ENCODE measurements at places on chromosomes 11 and 22.

GRCh38 chr11:43508511-43508918 lies 149.8 kb downstream of the TTC17 start:
- no peak overlapping the region for H3K27ac ChIP-seq
- no peaks in the 10 kb centered on the region for H3K27me3 ChIP-seq
- H3K36me3 ChIP-seq = no peaks in the 10 kb centered on the region
- H3K4me3 ChIP-seq = no peak overlapping the region
- DNase-seq = no peak
- no peaks in the 10 kb centered on the region for H3K4me1 ChIP-seq

DNA sequence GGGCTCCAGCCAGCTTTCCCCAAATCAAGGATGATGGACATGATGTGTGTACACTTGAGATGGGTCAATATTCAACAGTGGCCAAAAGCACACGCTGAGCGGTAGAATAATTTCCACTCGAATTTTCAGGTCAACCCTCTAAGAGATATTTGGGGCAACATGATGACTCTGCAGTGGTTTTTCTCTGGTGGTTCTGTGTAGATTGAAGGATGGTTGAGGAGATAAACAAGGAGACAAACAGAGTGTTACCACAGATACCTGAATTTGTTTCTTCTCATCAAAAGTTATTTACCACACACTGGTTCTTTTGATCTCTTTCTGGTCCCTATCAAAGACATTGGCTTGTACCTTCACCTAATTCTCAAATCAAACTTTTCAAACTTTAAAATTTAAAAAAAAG lies 242.0 kb downstream of the ETS1 start:
- peaks cover 71% of the 10 kb centered on the region for H3K4me1 ChIP-seq
- H3K27me3 ChIP-seq = no peaks in the 10 kb centered on the region
- H3K36me3 ChIP-seq = no peaks in the 10 kb centered on the region

GRCh38 chr11:86068951-86069407 lies at the start of gene PICALM:
Gene PICALM, minus strand, starts transcription at chr11:86069084. Its CDS starts 304 bp downstream, at chr11:86068780.
- peaks cover 17% of the 10 kb centered on the region for H3K4me1 ChIP-seq
- H3K27me3 ChIP-seq = no peaks in the 10 kb centered on the region
- peak within 1 kb of the TSS; percentile 82 for H3K27ac ChIP-seq
- peak within 1 kb of the TSS; percentile 85 for H3K4me3 ChIP-seq
- no peaks in the 10 kb centered on the region for H3K36me3 ChIP-seq
- DNase-seq = peak; percentile 97

- H3K27ac ChIP-seq = no peak overlapping the region
- H3K27me3 ChIP-seq = no peaks in the 10 kb centered on the region
- no peak overlapping the region for H3K4me3 ChIP-seq
- no peak for DNase-seq
Measured at GRCh38 chr22:39806109-39806508, 87.5 kb downstream of the ENTHD1 start.

- no peaks in the 10 kb centered on the region for H3K4me1 ChIP-seq
- no peak overlapping the region for H3K27ac ChIP-seq
- no peak for DNase-seq
- no peaks in the 10 kb centered on the region for H3K27me3 ChIP-seq
- H3K36me3 ChIP-seq = no peaks in the 10 kb centered on the region
Measured at GRCh38 chr11:83255366-83255765, 30.8 kb downstream of the CCDC90B start.

GRCh38 chr22:50004918-50005317 lies 7.6 kb downstream of the IL17REL start:
- no peak for DNase-seq
- H3K4me1 ChIP-seq = no peaks in the 10 kb centered on the region

DNA sequence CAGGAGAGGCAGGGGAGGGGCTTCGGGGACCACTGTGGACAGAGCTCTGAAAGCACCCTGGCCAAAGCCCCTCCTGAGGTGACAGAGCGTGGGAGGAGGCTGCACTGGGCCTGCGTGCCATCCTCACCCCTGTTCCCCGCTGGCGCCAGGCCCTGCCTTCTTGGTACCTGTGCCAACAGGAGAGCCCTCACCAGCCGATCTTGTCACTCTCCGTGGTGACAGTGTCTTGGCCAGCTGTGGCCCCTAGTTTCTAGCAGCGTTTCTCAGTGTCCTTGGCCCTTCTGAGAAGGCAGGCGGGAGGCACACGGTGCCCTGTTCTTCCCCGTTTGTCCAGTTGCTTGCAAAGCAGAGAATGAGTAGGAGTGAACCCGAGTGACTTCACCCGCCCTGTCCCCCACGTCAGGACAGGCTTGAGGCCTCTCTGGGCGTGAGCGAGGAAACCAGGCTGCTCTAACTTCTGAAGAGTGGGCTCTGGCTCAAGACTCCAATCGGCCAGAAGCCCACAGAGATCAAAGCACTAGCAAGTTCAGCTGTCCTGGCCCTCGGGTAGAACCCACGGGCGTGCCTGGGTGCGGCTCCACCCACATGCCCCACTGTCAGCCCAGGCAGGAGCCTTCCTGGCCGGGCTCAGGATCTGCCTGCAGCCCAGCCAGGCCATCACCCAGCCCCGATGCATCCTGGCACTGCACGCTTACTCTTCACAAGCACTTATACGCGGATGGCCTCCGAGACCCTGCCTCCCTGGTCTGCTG lies 60.2 kb upstream of the EMID1 start:
- H3K4me3 ChIP-seq = no peak overlapping the region
- no peaks in the 10 kb centered on the region for H3K27me3 ChIP-seq
- no peaks in the 10 kb centered on the region for H3K4me1 ChIP-seq
- no peak for DNase-seq

DNA sequence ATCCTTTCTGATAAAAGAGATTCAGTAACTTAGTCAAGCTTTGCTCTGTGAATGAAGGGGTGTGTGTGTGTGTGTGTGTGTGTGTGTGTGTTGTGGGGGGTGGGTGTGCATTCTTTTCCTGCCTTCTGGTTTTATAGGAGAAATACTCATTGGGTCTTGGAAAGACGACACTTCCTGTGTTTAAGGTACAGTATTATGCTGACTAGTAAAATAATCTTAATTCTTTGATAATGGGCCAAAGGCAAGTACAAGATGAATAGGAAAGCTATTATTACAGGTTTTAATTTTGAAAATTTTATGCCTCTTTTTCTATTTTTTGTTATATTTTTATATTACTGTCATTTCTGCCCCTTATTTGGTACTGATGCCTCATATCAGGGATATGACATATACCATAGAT lies 26.1 kb downstream of the HSD17B12 start:
- no peak overlapping the region for H3K4me3 ChIP-seq
- no peaks in the 10 kb centered on the region for H3K36me3 ChIP-seq
- no peak overlapping the region for H3K27ac ChIP-seq
- no peaks in the 10 kb centered on the region for H3K4me1 ChIP-seq
- no peaks in the 10 kb centered on the region for H3K27me3 ChIP-seq

DNA sequence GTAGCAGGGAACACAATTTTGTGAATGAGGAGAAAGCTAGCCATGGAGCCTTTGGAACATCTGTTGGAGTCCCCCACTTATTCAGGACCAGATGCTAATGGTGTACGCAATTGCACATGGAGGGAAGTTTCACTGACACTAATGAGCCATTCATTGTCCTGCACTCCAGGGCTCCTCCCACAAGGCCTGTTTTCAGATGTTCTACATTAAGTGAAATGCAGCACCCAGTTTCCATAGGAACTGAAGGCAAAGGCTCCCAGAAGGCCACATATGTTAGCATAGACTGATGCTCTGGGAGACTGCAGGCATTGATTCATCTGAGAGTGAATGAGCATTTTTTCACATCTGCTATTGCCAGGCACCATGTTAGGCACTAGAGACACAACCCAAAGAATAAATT lies 399.5 kb downstream of the ETS1 start:
- H3K4me1 ChIP-seq = peaks cover 20% of the 10 kb centered on the region
- H3K27me3 ChIP-seq = no peaks in the 10 kb centered on the region
- no peak for DNase-seq
- H3K4me3 ChIP-seq = no peak overlapping the region

GRCh38 chr11:35334385-35335090 lies 84.8 kb downstream of the SLC1A2 start:
- no peaks in the 10 kb centered on the region for H3K36me3 ChIP-seq
- H3K4me1 ChIP-seq = peaks cover 48% of the 10 kb centered on the region
- no peak for DNase-seq
- H3K27me3 ChIP-seq = no peaks in the 10 kb centered on the region
- H3K4me3 ChIP-seq = no peak overlapping the region

DNA sequence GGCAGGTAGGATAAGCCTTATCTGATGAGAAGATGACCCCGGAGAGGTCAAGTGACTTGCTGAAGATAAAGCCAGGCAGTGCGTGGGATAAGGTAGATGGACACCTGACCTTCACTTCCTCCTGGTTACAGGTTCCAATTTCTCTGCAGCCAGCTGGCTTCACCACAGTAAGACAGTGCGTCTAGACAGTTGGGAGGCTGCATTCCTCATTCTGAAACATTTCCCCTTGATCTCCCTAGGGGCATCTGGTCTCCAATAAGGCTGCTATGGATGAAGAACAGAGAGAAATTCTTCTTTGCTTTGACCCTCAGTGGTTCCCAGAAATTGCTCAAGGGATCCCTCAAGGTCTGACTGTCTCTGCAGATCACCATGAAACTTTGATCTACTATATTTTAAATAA lies 211.3 kb downstream of the MYO18B start:
- H3K4me1 ChIP-seq = no peaks in the 10 kb centered on the region
- H3K27me3 ChIP-seq = no peaks in the 10 kb centered on the region
- no peak for DNase-seq
- no peak overlapping the region for H3K4me3 ChIP-seq
- H3K36me3 ChIP-seq = no peaks in the 10 kb centered on the region

DNA sequence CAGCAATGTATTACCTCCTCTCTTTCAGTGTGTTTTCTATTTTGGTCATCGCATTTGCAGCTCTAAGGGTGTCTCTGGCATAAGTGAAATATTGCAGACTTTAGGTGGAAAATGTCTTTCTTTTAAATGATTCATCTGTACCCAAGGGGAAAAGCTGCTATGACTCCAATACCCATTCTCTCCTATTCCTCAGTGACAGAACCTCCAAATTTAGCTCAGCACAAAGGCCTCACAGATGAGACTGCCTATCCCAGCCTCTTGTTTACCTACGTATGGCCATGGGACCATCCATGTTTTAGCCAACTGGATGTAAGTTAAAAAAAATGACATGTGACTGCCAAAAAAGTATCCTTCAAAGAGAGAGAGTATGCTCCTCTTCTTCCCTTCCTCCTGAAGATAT lies 7.9 kb downstream of the MTMR2 start:
- no peaks in the 10 kb centered on the region for H3K27me3 ChIP-seq
- no peaks in the 10 kb centered on the region for H3K4me1 ChIP-seq
- no peak for DNase-seq

DNA sequence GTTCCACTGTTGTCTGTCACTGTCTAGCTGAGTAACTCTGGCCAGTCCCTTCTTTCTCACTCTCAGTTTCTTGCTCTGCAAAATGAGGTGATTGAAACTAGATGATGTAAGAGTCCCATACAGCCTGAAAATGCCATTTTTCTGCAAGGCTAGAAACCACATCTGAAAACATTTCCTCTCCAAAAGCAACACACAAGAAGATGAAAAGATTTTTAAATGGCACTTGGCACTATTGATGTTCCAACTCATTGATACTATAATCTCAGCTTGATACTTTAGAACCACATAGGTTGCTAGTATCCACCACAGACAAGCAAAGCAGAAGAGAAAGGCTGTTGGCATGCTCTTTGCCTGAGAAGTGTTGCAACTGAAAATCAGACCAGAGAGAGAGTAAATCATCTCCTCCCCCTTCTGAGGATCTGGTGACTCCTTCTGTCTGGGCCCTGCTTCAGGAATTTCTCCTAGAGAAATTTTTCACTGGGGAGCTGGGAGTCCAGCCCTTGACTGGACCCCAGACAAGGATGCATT lies 1217.9 kb downstream of the LRRC4C start:
- no peaks in the 10 kb centered on the region for H3K27me3 ChIP-seq
- no peak overlapping the region for H3K4me3 ChIP-seq
- DNase-seq = no peak
- H3K4me1 ChIP-seq = no peaks in the 10 kb centered on the region
- H3K27ac ChIP-seq = no peak overlapping the region

DNA sequence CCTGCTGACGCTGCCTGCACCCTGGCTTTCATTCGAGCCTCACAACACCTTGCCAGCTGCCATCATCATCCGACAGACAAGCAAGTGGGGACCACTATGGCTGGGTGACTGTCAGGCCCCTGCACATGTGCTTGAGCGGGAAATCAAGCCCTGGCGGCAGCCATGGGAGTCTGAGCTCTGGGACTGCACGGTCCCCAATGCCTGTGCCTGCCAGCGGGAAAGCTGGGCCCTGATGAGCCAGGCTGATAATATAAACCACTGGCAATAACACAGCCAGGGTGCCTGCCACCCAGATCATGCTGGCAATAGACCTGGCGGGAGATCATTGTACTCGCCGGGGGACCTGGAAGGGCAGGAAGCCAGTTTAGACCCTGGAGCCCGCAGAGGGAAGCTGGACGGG lies 2.5 kb downstream of the FGF3 start:
- DNase-seq = no peak
- no peaks in the 10 kb centered on the region for H3K4me1 ChIP-seq
- no peaks in the 10 kb centered on the region for H3K36me3 ChIP-seq
- H3K27ac ChIP-seq = no peak overlapping the region
- peaks cover 6% of the 10 kb centered on the region for H3K27me3 ChIP-seq
- no peak overlapping the region for H3K4me3 ChIP-seq

- H3K4me3 ChIP-seq = no peak overlapping the region
- no peak for DNase-seq
- no peaks in the 10 kb centered on the region for H3K36me3 ChIP-seq
- peaks cover 15% of the 10 kb centered on the region for H3K4me1 ChIP-seq
Measured at GRCh38 chr22:50630376-50630775, 2.4 kb upstream of the ARSA start.
